Iris pigment epithelial cell (primary cell): ENCODE measurements at places on chromosomes 7 and 10.

GRCh38 chr7:46695051-46695708 is 774.1 kb upstream of the IGFBP3 start:
- peak; percentile 20 for DNase-seq

DNA sequence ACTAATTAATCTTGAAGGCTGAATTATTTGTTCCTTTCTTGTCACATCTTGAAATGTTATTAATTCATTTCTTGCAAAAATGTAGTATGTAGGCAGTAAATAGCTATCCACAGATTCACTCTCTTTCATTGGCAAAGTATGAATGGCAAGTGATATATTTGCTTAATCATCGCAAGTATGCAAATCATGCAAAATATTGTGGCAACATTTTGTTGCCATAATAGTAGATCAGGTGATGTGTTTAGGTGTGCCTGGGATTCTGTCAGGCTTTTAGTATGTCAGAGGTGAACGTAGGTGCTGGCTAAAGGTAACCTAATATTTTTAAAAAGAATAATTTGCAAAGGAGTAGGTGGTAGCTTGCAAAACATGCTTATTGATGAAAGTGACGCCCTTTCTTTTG is 5.9 kb downstream of the MAP3K8 start:
- no peak for DNase-seq

DNA sequence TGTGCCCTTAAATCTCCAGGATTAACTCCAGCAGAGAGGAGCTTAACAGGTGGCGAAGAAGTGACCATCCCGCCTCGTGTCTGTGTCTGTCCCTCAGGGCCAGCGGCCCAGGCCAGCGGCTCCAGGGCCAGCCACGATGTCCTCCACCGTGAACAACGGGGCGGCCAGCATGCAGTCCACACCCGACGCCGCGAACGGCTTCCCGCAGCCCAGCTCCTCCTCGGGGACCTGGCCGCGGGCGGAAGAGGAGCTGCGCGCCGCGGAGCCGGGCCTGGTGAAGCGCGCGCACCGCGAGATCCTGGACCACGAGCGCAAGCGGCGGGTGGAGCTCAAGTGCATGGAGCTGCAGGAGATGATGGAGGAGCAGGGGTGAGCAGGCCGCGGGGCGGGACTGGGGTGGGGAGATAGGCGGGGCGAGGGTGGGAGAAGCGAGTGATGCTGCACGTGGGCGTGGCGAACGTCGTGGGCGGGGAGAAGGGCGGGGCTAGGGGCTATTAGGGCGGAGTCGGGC is 33.3 kb downstream of the SRRM3 start:
- DNase-seq = peak; percentile 94

- no peak for DNase-seq
Observed at GRCh38 chr10:124264271-124264670, 154.5 kb downstream of the OAT start.

GRCh38 chr10:14032406-14032998 is 298.2 kb downstream of the FRMD4A start:
- DNase-seq = no peak

DNA sequence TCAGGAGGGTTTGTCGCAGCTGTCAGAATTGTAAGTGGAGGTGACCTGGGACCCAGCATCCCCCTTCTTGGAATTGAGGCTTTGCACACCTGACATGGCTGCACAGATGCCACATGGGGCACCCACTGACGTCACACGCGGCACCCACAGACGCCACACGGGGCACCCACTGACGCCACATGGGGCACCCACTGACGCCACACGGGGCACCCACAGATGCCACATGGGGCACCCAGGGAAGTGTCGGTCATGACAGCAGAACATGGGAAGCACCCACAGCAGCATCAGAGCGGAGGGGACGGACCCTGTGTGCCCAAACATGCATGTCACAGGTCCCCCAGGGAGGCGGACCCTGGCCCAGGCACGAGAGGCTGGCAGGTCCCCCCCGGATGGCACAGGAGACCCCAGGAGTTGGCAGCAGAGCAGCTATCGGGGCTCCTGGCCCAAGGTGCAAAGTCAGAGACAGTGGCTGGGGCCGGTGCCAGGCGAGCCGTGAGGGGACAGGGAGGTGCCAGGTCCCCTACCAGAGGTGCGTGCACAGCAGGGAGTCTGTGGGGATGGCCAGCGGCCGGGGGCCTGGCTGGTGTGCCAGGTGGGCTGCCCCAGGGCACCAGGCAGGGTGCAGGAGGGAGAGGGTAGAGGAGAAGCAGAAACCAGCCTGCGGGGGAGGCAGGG is 21.1 kb downstream of the KNDC1 start:
- no peak for DNase-seq

DNA sequence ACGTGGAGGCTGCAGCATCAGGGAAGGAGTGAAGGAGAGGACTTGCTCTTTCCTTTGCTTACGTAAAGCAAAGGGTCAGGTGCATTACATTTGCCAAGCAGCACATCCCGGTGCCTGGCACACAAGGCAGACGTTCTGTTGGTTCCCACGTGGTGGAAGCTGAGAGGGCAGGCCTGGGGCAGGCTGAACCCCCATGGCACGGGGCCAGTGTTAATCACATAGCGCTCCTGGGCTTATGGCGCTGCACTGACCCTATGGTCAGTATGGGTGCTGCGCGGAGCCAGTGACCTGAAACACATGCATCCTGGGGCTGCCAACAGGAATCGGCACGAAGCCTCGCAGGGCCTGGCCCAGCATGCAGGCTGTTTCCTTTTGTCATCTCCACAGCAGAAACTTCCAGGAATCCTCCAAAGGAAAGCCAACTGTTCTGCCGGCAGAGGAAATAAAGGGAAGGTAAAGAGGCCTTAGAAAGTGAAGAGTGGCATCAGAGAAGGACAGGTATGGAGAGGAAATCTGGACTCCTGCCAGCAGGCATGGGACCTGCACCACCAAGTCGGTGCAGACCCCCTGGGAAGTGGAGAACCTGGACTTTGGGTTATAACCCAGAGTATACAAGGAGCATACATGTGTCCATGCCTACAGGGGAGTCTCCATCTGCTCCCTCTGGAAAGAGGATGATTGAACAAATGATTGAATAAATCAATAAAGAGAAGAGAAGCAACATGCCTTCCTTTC is 560.2 kb downstream of the TCERG1L start:
- no peak for DNase-seq

DNA sequence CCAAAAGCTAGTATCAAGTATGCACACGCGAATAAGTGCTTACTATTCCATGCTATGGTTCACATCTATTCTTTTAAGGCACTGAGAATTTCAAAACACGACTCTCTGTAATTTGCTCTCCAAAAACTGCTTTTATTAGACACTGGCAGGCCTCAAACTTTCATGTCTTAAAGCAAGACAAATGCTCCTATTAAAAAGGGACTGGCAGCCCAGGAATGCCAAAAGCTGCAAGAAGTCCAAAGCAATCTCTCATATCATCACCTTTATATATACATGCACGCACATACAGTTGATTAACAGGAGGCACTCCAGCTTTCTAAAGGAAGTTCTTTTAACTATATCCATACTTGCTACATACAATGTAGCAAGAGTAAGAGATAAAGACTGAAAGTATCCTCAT is 34.8 kb downstream of the UBE2H start:
- DNase-seq = no peak

DNA sequence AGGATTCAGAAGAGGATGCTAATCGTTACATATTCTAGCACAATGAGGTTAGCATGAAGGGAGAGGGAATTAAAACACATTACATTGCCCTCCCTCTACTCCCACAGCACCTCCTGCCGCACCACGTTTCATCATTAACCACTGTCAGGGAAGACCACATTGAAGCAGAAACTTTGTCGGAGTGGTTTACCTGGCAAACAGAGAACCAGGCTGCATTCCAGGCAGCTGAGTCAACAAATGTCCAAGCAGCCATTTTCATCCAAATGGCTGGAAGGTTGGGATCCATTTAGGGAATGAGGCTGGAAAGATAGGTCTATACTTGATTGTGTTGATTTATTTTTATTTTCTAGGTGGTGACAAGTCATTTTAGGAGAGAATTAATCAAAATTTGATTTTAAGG is 273.6 kb downstream of the DYNC1I1 start:
- no peak for DNase-seq

GRCh38 chr7:45065031-45065995 is 23.5 kb downstream of the NACAD start:
- no peak for DNase-seq

- DNase-seq = peak; percentile 96
Observed at GRCh38 chr10:79488336-79488735, 24.0 kb upstream of the EIF5AL1 start.

- DNase-seq = no peak
Observed at GRCh38 chr10:128247576-128247975, 121.4 kb upstream of the MKI67 start.

- no peak for DNase-seq
Observed at GRCh38 chr10:128704716-128705115, 578.5 kb upstream of the MKI67 start.

DNA sequence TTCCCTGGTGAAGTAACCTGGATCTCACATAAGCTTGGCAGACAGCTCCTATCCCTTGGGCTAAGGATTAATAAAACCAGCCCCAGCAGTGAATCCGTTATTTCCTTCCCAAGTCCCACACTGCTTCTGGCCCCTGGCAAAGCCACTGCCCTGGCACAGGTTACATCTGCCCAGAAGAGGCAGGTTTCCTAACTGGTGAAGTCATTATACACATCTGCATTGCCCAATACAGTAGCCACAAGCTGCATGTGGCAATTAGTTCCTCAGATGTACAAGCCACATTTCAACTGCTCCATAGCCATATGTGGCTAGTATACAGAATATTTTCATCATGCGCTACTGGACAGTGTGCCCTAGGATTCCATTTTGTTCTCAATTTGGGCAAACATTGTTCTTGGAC is 273.0 kb downstream of the GRM8 start:
- DNase-seq = no peak

DNA sequence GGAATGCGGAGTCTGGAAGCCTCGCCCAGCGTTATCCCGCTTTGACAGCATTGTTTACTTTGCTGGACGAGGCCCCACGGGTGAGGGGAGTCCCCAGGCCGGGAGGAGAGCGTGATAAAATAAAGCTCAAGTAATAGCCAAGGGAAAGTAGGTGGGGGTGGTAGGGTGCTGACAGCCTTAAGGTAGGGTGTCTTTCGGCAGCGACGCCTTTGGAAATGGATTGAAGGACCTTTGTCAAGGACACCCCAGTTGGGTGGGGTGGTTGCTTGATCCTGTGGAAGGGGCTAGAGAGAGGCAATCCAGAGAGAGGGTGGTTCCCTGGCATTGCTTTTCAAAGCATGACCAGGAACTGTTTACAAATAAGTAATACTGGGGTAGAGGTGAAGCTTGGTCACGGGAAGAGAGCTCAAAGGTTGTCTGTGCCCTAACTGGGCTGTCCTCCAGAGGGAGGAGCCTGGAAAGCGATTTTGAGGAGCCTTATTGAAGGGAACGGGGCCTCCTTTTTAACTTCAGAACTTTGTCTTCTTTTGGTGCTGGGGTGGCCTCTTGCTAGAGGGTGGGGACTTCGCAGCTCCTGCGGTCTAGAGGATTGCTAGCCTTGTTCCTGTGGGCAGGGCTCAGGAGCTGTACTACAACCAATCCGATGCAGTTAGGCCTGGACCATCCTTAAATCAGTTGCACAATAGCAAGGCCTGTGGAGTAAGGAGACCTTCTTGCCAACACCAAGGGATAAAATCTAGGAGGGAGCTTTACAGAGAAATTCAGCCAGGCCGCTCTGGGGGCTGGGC is 1.3 kb downstream of the EIF4EBP2 start:
- DNase-seq = peak; percentile 99

GRCh38 chr7:117383483-117384189 is 43.7 kb downstream of the ASZ1 start:
- DNase-seq = peak; percentile 25

- no peak for DNase-seq
Observed at GRCh38 chr10:111650088-111650487, 533.5 kb downstream of the GPAM start.

DNA sequence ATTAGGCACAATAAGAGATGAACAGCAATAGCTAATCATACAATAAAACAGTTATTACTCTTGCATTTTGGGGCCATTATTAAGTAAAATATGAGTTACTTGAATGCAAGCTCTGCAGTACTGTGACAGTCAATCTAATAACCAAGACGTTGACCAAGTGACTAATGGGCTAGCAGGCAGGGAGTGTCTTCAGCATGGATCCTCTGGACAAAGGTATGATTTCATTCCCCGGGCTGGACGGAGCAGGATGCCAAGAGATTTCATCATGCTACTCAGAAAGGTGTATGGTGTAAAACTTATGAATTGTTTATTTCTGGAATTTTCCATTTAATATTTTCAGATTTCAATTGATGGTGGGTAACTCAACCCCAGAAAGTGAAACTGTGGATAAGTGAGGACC is 80.9 kb downstream of the SHH start:
- DNase-seq = peak; percentile 57

- DNase-seq = no peak
Observed at GRCh38 chr10:122050811-122051210, 61.8 kb downstream of the TACC2 start.

- no peak for DNase-seq
Observed at GRCh38 chr10:25952857-25953256, 18.8 kb downstream of the MYO3A start.

GRCh38 chr7:33201821-33202220 is 72.5 kb downstream of the BBS9 start:
- DNase-seq = no peak

GRCh38 chr7:47914717-47915615 is 33.3 kb downstream of the PKD1L1 start:
- no peak for DNase-seq

DNA sequence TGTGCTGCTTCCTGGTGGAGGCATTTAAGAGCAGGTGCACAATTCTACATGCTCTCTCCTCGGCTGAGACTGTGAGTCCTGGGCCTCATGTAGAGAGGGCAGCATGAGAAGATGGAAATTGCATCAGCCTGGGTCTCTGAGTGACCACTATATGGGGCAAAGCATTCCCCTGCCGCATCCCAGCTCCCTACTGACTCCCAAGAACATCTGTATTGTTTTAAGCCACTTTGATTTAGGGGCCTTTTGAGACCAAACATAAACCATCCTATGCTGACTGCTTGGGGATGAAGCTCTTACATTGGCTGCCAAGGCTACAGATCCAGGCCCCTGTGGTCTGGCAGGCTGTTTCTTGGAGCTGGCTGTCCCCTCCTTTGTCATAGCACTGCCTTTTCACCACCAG is 101.3 kb upstream of the TBX20 start:
- DNase-seq = no peak

- no peak for DNase-seq
Observed at GRCh38 chr7:131619336-131620305, 63.2 kb upstream of the PODXL start.

GRCh38 chr7:2049782-2050510 is 182.8 kb downstream of the MAD1L1 start:
- no peak for DNase-seq

DNA sequence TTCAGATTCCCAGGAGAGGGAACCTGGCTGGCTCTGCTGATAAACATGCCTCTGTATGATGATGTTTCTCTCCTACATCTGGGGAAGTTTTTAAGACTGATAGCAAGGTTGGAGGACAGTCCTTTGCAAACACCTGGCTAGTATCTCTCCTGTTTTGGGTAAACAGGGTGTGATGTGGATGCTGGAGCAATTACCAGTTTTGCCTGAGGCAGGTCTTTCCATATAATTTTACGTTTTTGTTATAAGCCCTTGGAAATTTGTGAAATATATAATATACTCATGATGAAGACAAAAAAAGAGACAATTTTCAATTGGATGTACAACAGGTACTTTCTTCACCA is 138.6 kb downstream of the ADAM22 start:
- DNase-seq = no peak

GRCh38 chr7:102236592-102237287 is 49.9 kb upstream of the SH2B2 start:
- peak; percentile 57 for DNase-seq
